Fibroblast of skin of abdomen (primary cell): ENCODE measurements at places on chromosomes 12 and 14.
A peak's percentile ranks its signal among the peaks of the same experiment; 100 is the strongest.

DNA sequence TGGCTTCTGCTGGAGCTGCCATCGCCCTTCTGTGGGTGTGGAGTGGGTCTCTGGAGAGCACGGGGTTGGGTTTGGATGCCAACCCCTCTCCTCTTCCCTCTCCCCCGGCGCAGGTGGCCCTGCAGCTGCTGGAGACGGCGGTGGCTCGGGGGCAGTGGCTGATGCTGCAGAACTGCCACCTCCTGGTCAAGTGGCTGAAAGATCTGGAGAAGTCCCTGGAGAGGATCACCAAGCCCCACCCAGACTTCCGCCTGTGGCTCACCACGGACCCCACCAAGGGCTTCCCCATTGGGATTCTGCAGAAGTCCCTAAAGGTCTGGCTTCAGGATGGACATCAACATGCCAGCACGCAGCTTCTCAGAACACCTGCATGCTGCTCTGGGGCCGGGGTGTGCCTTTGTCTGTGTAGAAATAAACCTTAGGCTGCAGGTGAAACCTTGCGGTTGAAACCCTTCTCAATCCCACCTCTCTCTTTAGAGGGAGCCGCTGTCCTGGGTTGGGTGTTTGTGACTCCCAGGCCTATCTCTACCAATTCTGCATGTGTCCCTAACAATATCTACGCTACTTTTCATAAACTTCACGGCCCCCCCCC is 44.3 kb downstream of the CCDC92 start:
- no peak for DNase-seq

GRCh38 chr14:31761325-31761724 is 200.1 kb downstream of the NUBPL start:
- no peak for DNase-seq

- no peak for DNase-seq
These were observed 28.6 kb upstream of the NR1H4 start for GRCh38 chr12:100445081-100445481.

DNA sequence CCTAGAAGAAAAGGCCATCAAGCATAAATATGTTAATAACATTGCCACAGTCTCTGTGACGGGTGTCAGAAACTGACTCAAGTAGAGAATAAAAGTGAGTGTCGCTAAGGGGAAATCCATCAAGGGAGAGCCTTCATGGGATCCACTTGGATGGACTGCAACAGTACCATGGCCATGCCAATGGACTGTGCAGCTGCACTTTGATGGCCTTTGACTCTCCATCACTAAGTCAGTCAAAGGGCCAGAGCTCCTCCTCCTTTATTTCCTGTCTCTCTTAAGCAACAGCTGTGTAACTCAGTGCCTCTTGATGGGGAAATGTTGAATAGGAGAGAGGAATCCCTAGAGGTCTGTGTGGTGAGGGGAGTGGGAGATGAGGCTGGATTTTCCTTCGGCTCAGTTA is 335.2 kb downstream of the BMP4 start:
- no peak for DNase-seq

DNA sequence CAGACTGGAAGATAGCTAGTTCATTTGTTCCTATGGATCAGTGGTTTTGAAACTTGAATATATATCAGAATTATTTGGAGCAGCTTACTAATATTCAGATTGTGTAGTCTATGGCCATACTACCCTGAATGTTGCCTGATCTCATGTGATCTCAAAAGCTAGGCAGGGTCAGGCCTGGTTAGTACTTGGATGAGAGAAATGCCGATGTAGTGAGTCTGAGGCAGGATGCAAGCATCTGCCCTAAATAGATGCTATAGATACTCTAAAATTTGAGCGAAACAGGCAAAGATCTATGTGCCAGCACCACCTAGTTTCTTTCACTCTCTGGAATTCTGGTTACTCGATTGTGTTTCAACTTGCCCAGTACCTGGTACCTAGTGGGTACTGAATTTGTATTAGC is 40.9 kb downstream of the FRMD6 start:
- DNase-seq: no peak

GRCh38 chr12:32402170-32402569 is 2.8 kb downstream of the FGD4 start:
- DNase-seq: no peak

- no peak for DNase-seq
These were observed 67.0 kb upstream of the CCDC198 start for GRCh38 chr14:57560681-57561080.

GRCh38 chr14:76977793-76978720 is 50.5 kb downstream of the IRF2BPL start:
- peak; percentile 73 for DNase-seq

DNA sequence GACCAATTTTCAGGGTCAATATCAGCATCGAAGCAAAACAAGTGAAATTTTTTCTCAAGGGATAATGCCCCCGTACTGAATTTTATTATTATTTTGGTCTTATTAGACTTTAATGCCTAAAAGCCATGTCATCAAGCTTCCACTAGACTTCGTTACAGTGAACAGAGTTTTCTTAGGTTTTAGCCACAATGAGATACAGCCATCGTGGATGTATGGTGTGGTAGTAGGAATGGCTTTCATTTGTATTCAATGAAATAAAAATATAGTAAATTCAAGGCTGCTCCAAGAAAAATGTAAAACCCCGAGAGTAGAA is 11.7 kb downstream of the TAOK3 start:
- no peak for DNase-seq

DNA sequence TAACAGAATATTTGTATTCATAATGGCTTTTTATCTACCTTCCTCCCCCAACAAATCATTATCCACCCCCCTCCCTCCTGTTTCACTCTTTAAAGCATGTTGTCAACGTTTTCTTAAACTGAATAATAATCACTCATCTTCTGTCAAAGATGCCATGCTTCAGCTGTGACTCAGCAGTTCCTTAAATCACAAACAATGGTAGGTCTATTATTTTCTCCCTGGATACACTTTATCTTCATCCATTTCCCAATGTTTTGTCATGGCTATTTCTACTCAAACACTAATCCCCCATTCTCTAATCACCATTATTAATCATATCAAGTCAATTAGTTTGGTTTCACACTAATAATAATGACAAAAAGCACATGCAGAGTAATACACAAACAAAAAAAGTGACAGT is 6.5 kb downstream of the CLEC12B start:
- DNase-seq: peak; percentile 26

DNA sequence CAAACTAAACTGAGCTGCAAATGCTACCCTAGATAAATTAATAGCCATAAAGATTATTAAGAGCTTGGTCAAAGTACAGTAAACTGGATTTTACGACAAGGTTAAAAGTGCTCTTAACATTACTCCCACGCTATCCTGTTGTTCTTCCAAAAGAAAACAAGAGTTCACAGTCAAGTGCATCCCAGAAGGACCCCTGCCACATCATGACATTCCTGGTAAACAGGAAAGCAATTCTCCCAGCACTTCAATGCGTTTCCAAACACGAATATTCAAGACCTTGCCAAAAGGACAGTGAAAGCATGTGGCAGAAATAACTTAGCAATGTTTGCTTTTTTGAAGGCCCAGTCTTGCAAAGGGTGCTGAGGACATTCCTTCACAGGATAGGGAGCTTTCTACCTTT is 11.2 kb downstream of the SPRING1 start:
- no peak for DNase-seq

DNA sequence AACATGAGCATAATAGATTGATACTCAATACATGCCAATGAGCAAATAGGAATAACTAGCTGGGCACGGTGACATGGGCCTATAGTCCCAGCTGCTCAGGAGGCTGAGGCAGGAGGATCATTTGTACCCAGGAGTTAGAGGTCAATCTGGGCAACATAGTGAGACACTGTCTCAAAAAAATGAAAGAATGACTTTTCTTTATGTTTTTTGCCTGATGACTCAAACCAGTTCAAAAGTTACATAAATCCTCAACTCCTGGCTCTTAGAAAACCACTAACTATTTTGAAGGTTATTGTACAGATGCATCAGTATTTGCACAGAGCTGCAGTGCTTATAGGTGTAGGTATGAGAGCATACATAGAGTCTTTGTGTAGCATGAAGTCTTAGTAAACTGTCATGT is 219.2 kb upstream of the RGS6 start:
- DNase-seq: peak; percentile 64

DNA sequence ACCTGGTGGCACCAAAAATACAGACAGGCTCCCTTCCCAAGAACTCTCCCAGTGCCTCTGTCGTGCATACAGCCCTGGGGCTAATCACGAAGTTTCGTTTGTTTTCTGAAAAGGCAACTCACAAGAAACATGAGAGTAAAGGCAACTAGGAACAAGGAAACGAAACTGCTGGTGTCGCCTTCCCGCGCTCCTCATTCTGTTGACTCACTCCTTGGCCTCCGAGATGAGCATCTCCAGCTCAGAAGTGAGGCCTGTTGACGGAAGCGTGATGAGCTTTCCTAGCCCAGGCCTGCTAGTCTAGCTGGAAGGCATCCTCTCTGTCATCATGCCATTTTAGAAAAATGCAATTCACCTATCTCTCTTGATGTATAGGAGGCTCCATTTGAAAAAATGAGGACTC is 50.5 kb downstream of the TTC9 start:
- no peak for DNase-seq

DNA sequence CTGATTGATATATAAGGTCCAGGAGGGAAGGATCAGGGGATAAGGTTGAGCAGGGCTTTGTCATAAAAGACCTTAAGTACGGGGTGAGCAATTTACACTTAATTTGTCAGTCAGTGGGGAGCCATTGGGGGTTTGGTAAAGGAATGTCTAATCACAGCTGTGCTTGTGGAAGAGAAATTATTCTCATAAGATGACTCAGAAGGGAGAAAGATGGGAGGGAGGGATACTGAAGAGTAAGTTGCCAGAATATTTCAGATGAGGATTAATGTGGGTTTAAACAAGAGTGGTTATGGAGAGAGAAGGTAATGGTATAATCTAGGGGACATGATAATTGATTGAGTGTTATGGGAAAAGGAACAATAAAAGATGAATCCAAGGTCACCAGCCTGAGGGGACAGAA is 500.1 kb upstream of the CCDC196 start:
- DNase-seq: peak; percentile 57

GRCh38 chr12:95151821-95152220 is 65.4 kb downstream of the FGD6 start:
- no peak for DNase-seq

- no peak for DNase-seq
These were observed 10.0 kb downstream of the NUAK1 start for GRCh38 chr12:106128585-106129328.
